CD4-positive, alpha-beta T cell treated with Interleukin-15 for 1 hour (primary cell): ENCODE measurements at places on chromosomes 1 and 21.
A peak's percentile ranks its signal among the peaks of the same experiment; 100 is the strongest.

- DNase-seq = no peak
These were observed 22.9 kb upstream of the SLC44A3 start for GRCh38 chr1:94797291-94797690.

- no peak for DNase-seq
These were observed 11.4 kb upstream of the SLC2A5 start for GRCh38 chr1:9080705-9081291.

DNA sequence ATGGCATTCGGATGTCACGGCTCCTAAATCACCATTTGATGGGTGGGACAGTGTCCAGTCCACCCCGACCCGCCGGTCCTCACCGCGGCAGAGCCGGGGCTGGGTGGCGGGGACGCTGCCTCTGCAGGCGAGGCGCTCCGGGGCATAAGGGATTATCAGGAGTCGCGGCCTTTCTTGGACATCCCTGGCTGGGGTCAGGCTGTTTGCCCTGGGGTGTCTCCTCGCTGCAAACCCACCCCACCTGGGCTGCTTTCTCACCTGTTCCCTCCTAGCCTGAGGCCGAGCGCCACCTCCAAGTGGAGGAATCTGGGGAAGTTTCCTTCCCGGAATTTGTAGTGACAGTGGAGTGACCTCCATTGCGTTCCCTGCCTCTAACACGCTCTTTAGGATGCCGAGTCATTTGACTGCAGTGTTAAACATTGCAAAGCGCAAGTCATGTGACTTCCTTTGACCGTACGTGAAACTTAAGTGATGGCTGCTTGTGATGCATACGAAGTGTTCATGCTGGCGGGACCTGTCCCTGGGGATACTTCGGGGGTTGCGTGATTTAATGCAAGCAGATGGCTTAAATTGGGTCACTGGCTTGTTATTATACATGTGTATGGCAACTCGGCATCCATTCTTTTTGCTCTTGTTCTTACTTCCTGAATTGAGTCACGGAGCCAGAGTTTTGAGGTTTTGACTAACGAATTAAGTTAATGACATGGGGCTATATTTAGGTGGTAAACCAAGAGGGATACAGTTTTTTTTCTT, 536 bp downstream of the LGALS8 start:
- DNase-seq = peak; percentile 72

GRCh38 chr1:244952940-244953339, 88.6 kb upstream of the HNRNPU start:
- DNase-seq = no peak

DNA sequence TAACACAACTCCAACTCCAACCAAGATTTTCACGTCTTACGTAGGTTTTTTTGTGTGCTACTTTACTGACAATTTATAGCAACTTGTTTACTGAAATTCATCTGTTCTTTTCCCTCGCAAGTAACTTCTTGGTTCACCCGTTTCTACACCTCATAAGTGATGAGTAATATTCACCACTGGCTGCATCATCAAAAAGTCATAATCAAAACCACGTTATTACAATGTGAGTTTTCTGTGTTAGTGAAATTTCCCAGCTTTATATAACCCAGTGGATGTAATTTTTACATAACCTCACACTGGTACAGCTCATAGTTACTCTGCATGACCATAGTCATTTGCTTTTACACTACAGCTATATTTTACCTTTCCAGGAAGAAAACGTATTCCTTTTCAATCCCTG, 401.1 kb upstream of the LYPLAL1 start:
- DNase-seq = no peak

GRCh38 chr21:35427320-35428000, 378.4 kb upstream of the RUNX1 start:
- no peak for DNase-seq

DNA sequence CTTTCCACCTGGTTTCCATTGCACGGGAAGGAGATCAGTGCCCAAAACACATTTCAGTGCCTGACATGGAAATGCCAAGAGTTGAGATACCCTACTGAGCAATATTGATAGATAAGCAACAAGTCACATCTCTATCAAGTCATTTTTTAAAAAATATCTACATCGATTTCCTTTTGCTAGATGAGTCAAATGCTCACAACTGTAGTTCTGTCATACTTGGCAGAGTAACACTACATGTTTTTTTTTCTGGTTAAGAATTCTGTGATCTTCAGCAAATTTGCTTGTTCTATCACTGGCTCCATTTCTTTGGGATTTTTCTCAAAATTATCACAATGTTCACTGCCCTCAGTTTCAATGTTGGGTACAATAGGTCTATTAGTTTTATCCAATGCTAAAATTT, 145.4 kb downstream of the ZC3H11B start:
- DNase-seq = no peak

DNA sequence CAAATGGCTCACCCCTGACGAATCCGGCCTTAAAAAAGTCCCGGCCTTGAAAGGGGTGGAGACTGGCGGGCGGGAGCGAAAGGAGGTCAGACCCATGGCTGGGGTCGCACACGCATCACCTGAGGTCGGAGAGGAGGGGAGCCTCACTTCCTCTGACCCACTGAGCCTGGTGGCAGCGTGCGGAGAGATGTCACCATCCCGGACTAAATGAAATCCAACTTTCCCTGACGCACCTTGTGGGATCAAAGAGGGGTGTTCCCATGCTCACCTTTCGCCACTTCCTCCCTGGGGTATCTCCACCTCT, 709 bp upstream of the SLC41A1 start:
- no peak for DNase-seq

- no peak for DNase-seq
These were observed 39.6 kb upstream of the CTBS start for GRCh38 chr1:84613887-84614286.

DNA sequence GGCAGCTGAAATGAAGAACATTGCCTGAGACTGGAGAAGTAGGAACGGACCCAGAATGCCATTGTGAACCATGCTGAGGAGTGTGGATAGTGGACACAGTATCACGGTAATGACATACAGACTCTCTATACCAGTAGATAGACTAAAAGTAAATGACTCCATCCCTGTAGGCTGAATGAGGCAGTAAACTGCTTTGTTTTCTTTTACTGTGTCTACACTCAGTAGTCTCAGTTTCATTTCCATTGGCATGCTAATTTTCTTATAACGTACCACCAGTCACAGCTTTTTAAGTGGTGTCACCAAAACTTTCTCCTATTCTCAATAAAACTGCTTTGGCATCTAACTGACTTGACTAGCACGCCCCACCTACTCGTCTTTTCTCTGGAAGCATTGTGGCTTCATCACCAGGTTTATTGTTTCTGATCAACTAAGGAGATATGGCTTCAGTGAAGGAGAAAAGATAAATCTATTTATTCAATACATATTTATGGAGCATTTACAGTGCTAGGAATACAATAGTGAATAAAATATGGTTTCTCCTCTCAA, 8.4 kb upstream of the ZNF697 start:
- no peak for DNase-seq

DNA sequence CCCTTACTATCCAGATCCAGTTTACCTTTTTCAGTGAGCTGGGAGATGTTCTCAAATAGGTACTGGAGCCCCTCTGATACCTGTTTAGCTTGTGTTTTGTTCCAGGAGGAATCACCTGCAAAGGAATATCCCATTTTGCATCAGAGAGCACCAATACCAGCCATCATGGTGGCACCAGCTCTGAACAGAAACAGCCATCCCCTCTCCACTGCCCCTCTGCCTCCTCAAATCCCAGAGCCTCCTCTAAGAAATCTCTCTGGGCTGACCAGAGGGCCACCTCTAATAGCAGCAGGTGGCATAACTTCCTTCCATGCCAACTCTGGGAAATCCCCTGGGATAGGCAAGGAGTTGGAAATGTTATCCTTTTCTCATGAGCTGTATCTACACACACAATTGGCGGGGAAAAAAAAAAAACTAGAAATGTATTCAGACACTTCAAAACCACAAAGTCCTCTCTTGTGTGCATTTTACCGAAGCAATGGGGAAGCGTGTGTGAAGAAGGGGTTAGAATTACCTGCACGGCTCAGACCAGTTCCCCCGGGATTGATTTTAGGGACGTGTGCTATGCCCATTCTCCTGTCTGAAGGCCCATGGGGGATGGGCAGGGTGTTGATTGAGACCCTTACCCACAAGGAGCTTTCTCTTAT, 2.4 kb downstream of the PGLYRP4 start:
- DNase-seq = no peak
